ENCODE measurements at places on chromosomes 3 and 15.

- no peak for DNase-seq
Measured at GRCh38 chr3:51216291-51216690, 168.8 kb upstream of the MANF start.

DNA sequence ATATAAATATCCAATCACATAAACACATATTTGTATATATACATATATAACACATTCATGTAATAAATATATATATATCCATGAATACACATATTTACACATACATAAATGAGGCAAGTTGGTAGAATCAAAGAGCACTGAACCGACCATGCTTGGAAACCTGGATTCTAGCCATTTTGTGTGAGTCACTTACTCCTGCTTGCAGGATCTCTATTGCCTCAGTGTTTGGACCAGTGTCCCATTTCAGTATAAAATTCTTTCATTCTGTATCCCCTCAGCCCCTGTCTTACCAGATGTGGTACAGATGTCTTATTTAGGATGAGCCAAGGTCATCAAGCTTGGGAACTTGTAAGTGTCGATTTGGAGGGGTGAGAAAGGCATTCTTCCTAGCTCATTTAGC lies 391.4 kb upstream of the FRG2C start:
- no peak for DNase-seq

- DNase-seq, result no peak
Measured at GRCh38 chr3:65939801-65940246, 98.9 kb downstream of the MAGI1 start.

DNA sequence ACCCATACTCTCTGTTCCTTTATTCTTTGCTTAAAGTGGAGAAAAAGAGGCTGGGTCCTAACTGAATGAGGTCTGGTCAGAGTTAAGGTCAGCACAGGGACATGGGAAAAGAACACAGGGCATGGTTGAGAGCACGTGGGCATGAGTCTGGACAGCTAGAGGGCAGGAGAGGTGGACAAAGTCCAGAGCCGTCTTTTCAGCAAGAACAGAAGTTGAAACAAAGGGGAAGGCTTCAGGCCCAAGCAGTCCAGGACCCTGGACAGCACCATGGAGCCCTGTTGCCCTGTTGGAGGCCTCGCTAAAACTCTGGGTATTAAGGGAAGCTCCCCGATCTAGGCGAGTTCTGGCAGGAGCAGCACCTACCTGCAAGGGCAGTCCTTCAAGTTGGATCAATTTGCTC lies 50.7 kb downstream of the XYLB start:
- DNase-seq, result no peak

DNA sequence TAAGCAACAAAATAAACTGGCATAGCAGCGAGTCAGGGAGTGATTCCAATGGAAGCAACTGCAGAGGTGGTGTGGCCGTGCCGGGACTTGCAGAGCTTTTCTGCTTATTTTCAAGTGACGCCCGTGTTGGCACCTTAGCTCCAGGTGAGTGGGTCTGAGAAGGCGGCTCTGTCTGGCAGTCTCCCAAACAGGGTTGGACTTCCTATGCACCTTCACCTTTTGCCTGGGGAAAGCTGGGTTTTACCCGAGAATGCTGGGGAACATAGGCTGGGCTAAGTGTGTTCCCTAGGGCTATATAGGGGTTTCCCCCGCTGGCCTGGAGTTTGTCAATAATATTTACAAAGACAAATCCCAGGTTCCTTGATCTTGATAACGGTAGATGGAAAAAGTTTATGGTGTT lies 179.9 kb upstream of the TBL1XR1 start:
- no peak for DNase-seq

- no peak for DNase-seq
Measured at GRCh38 chr15:50390554-50391264, 33.5 kb upstream of the USP8 start.

GRCh38 chr3:72015463-72015862 lies 230.5 kb upstream of the PROK2 start:
- no peak for DNase-seq

DNA sequence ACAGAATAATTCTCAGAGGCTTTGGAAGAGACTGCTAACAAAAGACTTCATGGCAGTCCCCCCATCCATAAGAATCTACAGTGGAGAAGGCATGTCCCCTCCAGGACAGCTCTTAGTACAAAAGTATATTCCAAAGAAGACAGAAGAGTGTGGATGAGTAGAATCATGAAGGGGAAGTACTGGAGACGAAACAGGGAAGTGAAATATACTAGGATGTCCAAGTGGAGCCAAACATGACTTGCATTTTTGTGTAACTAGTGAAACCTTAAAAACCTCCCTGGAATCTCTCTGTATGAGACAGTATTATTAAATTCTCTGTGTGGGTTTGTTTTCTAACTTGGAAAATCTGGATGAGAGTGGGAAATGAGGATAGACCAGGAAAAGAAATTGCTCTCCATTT lies 312.4 kb downstream of the RSL24D1 start:
- DNase-seq, result no peak

- no peak for DNase-seq
Measured at GRCh38 chr3:2929574-2929973, 180.6 kb downstream of the IL5RA start.

DNA sequence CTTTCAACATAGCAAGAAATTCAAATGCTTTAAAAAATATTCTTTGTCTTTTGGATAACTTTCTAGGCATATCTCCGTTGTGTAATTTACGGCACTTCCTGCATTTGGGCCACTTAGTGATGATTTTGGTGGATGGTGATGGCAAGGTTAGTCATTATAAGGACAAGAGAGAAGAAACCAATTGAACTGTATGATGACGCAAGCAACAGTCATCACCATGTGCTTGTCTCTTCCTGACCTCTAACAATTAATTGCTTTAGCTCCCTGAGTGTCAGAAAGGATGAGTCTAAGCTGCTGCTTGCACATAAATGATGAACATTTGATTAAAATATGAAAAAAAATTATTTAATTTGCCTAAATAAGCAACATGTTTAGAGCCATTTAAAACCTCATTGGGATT lies 11.3 kb upstream of the P2RY12 start:
- DNase-seq, result no peak

GRCh38 chr3:484341-484740 lies 287.8 kb downstream of the CHL1 start:
- DNase-seq, result no peak

- DNase-seq, result no peak
Measured at GRCh38 chr3:13623101-13623654, 74.3 kb downstream of the FBLN2 start.

- peak; percentile 90 for DNase-seq
Measured at GRCh38 chr15:41493205-41493901, at the start of gene ITPKA. TSS of gene ITPKA (plus strand) at chr15:41493874. CDS start at chr15:41493928, 54 bp downstream.

- DNase-seq, result no peak
Measured at GRCh38 chr3:127915937-127916493, 983 bp downstream of the KBTBD12 start.

DNA sequence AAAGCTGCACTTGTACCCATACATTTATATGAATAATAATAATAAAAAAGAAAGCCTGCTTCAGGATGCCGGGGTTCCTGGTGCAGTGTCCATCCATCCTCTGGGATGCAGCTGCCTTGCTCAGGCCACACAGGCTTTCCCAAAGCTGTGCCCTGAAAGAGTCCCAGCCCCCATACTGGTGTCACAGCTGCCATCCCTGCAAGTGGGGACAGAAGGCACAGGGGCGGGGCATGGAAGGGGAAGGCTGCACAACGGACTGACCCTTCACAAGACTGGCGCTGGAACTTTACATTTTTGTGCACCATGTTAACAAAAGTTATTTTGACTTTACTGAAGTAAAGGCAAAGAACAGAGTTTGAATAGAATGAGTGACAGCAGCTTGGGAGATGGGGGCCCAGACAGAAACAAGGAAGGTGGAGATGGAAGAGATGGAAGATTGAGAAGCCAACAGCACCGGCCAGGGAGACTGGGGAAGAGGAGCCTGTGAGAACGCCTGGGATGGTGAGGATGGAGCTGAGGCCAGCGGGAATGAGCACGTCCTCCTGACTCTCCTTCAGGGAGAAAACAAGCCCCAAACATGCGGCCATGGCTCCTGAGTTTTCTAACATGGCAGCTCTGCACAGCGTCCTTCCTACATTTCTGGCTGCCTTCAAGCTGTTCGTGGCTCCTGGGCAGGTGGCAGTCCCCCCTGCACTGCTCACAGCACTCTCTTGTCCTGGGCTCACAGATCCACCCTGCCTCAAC lies 73.1 kb downstream of the ABTB1 start:
- no peak for DNase-seq

DNA sequence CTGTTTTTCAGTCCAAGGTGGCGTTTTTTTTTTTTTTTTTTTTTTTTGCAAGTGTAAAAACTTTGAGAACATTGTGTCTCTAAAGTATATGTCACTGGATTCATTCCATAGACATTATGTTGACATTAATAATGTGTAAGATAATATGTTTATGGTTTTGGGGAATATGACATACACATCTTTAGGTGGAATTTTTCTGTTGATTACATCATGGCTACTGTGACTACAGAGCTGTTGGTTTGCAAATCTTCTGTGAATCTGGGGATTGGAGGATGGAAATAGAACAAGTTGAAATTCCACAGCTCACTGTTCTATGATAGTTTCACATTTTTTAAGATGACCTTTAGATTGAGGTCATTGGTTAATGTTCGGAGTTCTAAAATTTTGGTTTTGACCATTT lies 24.4 kb upstream of the PLSCR2 start:
- no peak for DNase-seq

- DNase-seq, result no peak
Measured at GRCh38 chr15:48170981-48171380, 7.1 kb downstream of the MYEF2 start.

GRCh38 chr15:39583596-39584265 lies 2.9 kb downstream of the THBS1 start:
- DNase-seq, result peak; percentile 22
